Activated CD4-positive, alpha-beta T cell treated with anti-CD3 and anti-CD28 coated beads, Interleukin-2, amount 50 U/mL, for 16 hours (primary cell): ENCODE measurements at places on chromosomes 16 and 17.

- no peak for DNase-seq
Measured at GRCh38 chr17:35668802-35669201, 62.6 kb upstream of the RASL10B start.

GRCh38 chr17:2416010-2416734, 15.3 kb upstream of the MNT start:
- DNase-seq = peak; percentile 85

GRCh38 chr17:44604116-44604761, 47.0 kb downstream of the FZD2 start:
- DNase-seq = no peak

DNA sequence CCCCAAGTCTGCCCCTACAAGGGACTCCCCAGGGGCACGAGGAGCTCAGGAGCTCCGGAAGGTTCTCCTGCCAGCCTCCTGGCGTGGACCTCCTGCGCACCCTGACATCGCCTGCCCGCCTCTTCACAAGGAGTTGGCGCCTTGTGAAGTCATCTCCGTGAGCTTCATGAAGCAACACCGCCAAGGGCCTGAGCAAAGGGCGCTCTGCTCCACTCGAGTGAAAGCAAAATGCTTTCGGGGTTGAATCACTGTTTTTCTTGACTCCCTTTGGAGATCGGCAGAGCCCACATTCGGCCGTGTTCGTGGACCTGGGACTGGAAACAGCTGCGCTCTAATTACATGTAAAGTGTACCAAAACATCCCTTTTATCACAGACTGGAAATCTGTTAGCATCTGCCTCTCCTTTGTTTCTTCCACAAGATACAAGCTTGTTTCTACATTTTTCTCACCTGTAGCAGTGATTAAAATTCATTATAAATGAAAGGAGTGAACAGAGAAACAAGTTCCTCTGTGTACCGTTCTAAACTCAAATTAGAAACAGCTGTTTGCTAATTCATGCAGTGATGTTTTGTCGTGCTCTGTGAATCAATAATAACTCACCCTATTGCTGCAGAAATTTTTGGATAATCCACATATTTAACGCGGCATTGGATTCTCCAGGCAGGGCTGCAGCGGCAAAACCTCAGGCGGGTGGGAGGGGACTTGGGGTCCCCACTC, 203.3 kb downstream of the ZNF423 start:
- no peak for DNase-seq

DNA sequence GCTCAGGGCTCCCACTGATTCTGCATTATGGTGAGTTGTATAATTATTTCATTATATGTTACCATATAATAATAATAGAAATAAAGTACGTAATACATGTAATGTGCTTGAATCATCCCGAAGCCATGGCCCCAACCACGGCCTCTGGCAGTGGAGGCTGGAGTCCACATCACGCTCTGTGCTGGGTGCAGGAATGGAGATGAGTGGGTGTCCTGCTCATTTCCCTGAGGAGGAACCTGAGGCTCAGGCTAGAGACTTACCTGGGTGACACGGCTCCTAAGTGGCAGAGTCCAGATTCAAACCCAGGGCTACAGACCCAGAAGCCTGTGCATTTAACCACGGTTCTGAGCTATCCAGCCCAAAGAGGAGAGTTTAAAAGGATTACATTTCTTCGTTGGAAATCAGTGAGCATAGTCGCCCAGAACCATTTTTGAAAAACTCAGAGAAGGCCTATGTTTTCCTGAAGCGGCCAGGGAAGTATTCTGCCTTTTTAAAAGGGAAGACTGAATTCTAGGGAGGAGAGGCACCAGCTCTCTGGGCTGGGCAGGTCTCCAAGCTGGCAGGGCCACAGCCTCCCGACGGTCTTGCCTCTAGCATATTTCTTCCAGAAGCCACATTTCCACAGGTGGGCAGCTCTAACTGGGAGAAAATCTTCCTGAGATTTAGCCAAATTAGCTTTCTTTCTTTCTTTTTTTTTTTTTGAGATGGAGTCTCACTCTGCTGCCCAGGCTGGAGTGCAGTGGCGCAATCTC, 6.7 kb downstream of the IL4R start:
- DNase-seq = no peak

GRCh38 chr17:62572888-62573401, 54.5 kb upstream of the MRC2 start:
- DNase-seq = no peak
